ENCODE measurements at places on chromosomes 6 and 20.

GRCh38 chr20:44681796-44682566 is 30.5 kb upstream of the ADA start:
- no peak for DNase-seq

- DNase-seq: no peak
Observed at GRCh38 chr6:46312654-46313053, 141.9 kb upstream of the ENPP5 start.

DNA sequence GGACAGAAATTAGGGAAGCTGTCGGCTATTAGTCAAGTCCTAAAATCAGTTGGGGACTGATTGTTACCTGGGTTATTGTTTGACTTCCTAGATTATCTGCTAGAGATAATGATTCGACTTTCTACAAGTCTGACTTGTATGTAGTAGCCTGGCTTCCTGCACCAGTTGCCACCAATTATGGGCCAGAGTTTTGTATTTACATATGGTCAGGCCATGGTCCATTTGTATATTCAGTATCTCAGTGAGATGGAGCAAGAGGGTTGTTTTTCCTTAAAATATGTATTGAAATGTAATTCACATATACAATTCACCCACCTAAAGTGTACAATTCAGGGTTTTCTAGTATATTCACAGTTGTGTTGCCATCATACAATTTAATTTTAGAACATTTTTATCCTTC is 130.6 kb upstream of the PHACTR3 start:
- no peak for DNase-seq

- no peak for DNase-seq
Observed at GRCh38 chr6:9112544-9112943, 677.2 kb upstream of the SLC35B3 start.

DNA sequence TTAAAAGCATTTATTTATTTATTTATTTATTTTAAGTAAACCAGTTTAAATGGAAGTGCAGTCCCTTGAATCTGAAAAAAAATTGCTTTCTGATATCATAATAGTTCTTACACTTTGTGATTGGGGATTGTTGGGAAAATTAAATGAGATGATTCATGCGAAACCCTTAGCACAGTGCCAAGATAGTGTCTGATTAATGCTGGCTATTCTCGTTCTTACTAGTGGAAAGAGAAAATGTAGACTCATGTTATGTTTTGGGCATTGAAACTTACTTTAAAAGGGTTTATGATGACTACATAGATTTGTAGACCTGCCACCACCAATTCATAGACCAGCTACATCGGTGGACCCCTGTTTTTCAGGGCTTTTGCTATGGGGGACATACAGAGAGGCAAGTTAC is 229.2 kb upstream of the ZFP64 start:
- no peak for DNase-seq

Measured in HFF-Myc (cell line).